Glutamatergic neuron (in vitro differentiated cells): ENCODE measurements at places on chromosomes 2 and 18.

DNA sequence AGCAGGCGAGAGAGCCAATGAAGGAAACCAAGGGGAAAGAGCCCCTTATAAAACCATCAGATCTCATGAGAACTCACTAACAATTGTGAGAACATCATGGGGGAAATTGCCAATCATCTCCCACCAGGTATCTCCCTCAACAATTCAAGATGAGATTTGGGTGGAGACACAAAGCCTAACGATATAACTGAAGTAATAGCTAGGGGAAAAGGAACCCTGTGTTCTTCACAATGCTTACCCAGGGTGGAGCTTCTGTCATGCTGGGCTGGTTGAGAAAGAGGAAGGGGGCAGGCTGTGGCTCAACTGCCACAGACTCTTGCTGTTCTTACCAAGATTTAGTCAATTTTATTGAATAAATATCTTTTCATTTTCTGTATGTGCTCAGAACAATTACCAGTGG is 392.1 kb upstream of the HS6ST1 start:
- DNase-seq: no peak

DNA sequence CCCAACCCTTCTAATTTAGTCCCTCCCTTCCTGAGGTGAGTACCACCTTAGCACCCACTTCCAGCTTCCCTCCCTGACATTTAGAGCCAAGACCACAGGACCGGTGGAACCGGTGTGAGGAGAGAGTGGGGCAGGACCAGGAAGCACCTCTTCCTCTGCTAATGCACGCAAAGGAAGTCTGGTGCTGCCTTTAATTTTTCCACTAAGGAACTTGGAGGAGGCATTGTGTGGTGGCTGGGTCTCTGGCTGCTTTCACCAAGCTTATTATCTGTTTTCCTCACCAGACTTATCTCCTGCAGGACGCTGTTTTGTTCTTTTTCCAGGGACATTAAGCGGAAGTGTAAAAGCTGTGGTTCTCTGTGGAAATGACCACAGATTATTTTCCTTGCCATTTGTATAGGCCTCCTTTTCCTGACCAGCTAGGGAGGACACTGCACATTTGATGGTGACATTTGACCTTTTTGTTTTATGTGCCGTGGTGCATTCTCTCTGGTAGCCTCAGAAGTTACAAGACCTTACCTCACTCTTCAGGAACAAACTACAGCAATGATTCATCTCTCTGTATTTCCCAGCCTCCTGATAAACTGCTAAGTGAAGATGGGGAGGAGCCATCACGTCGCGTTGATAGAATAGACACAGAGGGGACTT is 39.8 kb upstream of the SPTBN1 start:
- no peak for DNase-seq

GRCh38 chr2:233013027-233013461 is at the start of gene NGEF:
Gene NGEF, minus strand, starts transcription at chr2:233013256. Its CDS starts 38,366 bp downstream, at chr2:232974890.
- DNase-seq: no peak

GRCh38 chr2:128306081-128306930 is 12.4 kb downstream of the HS6ST1 start:
- DNase-seq: peak; percentile 64

GRCh38 chr2:120954939-120955338 is 219.3 kb downstream of the GLI2 start:
- DNase-seq: no peak

- no peak for DNase-seq
These were observed 74.7 kb upstream of the PTPRM start for GRCh38 chr18:7492385-7492784.

DNA sequence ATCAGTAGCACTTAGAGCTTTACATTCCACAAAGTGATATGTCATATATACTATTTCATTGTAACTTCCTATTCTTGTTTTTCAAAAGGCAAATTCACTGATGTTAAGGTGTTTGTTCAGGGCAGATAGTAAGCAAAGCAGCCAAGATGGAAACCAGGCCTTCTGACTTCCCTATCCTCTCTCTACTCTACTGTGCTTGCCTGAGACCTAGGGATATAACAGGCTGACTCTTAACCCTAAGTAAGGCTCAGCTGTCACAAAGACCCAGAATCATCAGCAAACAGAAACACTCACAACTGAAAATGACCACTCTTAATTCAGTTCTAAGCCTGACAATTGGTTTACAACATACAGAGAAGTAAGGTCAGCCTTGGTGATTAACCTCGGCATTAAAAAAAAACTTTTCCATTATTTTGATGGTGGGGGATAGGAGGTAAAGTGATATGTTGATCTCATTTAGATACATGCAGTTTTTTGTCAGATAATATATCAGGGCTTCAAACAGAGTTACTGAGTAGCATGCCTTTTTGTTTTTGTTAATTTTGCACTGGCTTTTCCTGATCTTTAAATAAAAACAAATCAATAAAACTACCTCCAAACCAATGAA is 95.4 kb upstream of the CHRNA1 start:
- DNase-seq: no peak

GRCh38 chr2:30514134-30514847 is 67.2 kb downstream of the LCLAT1 start:
- no peak for DNase-seq

DNA sequence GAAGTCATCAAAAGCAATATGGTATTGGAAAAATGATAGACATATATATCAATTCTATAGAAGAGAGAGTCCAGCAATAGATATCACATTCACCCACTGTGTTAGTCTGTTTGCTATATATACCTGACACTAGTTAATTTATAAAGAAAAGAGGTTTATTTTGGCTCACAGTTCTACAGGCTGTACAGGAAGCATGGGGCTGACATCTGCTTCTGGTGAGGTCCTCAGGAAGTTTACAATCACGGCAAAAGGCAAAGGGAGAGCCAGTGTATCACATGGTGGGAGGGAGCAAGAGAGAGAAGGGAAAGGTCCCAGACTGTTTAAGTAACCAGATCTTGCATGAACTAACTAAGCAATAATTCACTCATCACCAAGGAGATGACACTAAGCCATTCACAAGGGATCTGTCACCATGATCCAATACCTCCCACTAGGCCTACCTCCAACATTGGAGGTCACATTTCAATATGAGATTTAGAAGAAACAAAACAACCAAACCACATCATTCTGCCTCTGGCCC is 470.6 kb downstream of the METTL4 start:
- no peak for DNase-seq

DNA sequence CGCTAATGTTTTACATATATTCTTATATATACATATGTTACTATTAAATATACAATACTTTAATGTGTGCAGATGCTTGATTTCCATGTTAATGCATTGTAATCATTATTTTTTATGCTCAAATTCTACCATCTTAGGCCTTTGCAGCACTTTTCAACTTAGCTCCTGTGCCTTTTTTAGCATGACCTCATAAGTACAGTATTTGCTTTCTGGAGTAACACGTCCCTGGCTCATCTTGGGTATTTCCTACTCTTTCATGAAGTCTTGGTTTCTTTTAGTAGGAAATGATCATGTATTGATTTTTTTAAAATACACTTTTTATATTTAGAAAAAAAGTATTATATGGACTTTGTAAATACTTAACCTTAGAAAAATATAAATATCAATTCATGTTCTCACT is 36.5 kb downstream of the CAB39 start:
- DNase-seq: no peak
